ENCODE measurements at places on chromosomes 3 and 15. TPM values are rescaled to one million over a fixed set of nuclear protein-coding genes. Genes with fewer than 3 reads are reported as not detected.

DNA sequence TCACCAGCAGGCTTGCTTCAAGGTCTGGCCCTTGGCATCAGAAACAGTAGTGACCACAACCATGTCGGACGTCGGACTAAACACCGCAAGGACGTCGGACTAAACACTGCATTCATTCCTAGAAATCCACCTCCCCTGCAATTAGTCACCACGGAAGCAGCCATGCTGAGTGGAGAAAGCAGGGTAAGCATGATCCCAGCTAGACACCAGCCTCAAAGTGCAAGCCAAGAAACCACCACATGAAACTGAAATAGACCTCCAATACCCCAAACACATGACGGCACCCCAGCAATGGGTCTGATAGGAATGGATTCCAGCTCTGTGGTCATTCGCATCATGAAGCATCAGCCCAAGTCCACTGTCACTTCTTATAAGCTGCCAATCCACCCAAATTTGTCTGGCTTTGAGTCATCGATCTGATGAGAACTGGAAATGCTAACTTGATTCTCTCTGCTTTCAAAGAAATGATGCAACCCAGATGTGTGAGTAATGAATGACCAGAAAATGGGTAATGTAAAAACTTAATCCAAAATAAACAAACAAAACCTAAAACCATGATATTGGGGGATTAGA is 348.3 kb upstream of the TMCO5A start:
- DNase-seq: no peak

GRCh38 chr3:135622656-135623055 is 342.9 kb upstream of the PPP2R3A start:
- DNase-seq: no peak

DNA sequence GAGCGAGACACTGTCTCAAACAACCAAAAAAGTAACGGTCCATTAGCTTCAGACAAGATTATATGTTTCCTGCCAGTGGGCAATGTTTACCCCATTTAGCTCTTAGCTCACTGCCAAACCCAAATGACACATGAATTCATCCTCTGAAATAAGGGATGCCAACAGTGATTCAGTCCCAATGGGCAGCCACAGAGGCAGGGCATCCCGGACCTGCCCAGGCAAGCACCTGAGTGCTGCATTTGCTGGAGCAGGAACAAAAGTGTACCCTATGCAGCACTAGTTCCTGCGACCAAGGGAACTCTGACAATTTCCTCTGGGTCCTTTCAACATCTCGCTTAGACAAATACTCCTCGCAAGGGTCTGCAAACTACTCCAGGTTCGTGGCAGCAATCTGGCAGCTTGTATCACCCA is 8.0 kb downstream of the IP6K2 start:
- DNase-seq: no peak

The APOD gene
- 4.7 TPM for total RNA-seq

GRCh38 chr3:11379238-11379823 is 107.1 kb downstream of the ATG7 start:
- peak; percentile 41 for DNase-seq

The EFCAB12 gene
- 3.8 TPM for total RNA-seq

DNA sequence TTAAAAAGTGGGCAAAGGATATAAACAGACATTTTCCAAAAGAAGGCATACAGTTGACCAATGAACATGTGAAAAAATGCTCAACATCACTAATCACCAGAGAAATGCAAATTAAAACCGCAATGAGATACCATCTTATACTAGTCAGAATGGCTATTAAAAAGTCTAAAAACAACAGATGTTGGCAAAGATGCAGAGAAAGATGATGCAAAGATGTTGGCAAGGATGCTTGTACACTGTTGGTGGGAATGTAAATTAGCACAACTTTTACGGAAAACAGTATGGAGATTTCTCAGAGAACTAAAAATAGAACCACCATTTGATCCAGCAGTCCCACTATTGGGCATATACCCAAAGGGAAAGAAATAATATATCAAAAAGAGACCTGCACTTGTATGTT is 53.5 kb downstream of the TLNRD1 start:
- DNase-seq: no peak

- peak; percentile 83 for DNase-seq
These were observed 26.7 kb downstream of the LRRFIP2 start for GRCh38 chr3:37147666-37148065.

The LRRC31 gene
- 0.14 TPM for total RNA-seq

DNA sequence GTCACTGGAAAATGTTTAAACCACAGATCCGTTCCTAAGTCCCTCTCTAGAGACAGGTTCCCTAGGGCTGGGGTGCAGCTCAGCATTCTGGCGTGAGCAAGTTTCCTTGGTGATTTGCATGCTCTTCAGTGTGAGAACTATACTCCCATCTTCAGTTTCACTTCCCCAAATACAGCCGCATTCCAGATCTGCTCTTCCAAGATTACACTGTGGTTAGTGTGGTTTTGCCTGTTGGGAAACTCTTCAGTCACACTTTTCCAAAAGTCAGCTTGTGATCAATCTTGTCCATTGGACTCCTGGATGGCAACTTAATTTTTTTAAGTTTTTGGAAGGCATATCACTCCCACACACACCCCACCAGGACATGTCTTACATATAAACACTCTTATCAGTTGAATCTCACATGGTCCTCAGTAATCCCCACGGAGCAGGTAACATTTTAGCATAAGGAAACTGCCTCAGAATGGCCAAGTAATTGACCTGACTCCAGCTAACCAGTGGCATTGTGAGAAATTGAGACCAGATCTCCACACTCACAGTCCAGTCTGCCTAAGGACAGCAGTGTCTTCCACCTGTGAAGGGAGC is 33.5 kb upstream of the PTPN23 start:
- no peak for DNase-seq

- DNase-seq: no peak
These were observed 35.9 kb upstream of the TMEM115 start for GRCh38 chr3:50395070-50395860.

DNA sequence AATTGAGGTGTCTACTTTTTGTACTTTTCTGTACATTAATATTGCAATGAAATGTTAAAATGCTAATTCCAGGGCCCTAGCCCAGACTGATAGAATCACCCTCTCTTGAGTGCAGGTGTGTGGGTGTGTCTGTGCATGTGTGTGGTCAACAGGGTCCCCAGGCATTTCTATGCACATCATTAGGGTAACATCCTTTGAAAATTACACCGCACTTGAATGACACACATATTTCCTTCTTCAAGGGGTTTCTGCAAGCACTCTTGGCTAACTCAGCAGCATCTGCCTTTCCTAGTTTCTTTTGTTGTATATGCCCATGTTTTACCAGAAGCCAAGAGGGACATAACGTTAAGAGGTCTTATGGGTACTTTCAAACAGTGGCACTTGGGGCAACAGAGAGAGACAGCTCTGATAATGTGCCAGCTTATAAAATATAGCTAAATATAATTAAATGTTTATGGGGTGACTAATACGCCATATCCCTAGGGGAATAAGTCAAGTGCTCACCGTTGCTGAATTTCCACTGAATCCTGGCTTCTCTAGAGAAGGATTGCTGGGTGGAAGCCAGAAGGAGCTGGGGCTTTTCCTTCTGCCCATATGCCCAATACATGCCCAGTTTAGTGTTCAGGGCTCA is 54.5 kb upstream of the LRIG1 start:
- DNase-seq: no peak

- no peak for DNase-seq
These were observed 4.3 kb downstream of the SLC51A start for GRCh38 chr3:196220587-196220986.

GRCh38 chr3:43144761-43145490 is 39.0 kb upstream of the POMGNT2 start:
- DNase-seq: no peak

DNA sequence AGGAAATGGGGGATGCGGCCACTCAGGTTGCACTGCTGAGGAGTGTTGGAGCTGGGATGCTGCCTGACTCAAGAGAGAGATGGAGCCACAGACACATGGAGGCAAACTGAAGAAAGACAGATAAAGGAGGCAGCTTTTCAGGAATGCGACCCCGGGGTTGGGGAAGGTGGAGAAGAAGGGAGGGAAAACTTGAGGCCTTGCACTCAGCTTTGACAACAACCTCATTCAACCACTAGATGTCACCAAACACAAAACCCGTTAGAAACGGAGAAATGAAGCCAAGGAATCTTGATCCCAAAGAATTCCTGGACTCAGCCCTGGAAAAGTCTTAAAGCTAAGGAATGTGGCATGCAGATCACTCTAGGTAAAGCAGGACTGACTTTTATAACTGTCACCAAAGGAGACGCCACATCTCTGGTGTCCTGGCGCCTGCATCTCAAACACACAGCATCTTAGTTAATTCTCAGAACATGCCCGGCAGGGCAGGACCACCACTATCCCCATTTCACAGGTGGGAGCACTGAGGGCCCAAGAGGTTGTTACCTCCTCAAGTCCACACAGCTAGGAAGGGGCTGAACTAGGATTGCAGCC is 59.6 kb upstream of the LMCD1 start:
- peak; percentile 56 for DNase-seq

The ARHGAP31 gene
- total RNA-seq: 58.5 TPM

The HDGFL3 gene
- total RNA-seq: 41.0 TPM

The GNAT1 gene
- total RNA-seq: not detected

- no peak for DNase-seq
These were observed 80.9 kb downstream of the PDE8A start for GRCh38 chr15:85062560-85062959.

GRCh38 chr15:73391128-73391872 is 22.5 kb upstream of the HCN4 start:
- no peak for DNase-seq

The HGD gene
- total RNA-seq: 2.2 TPM

The ISL2 gene
- total RNA-seq: 0.86 TPM

GRCh38 chr3:185024406-185024805 is 128.5 kb downstream of the C3orf70 start:
- no peak for DNase-seq

GRCh38 chr15:23687143-23687470 is at the start of gene NDN:
TSS of gene NDN (minus strand) at chr15:23687305. CDS start at chr15:23687217, 88 bp downstream.
- peak; percentile 73 for DNase-seq

The SCN11A gene
- 0.60 TPM for total RNA-seq

GRCh38 chr15:70714015-70714414 is 49.3 kb downstream of the UACA start:
- DNase-seq: peak; percentile 85

GRCh38 chr15:71575474-71576045 is 234.8 kb upstream of the NR2E3 start:
- no peak for DNase-seq

GRCh38 chr15:65730549-65731172 is 61.4 kb downstream of the DENND4A start:
- DNase-seq: no peak

The DUOXA2 gene
- total RNA-seq: not detected

GRCh38 chr3:50269460-50269859 is 513 bp downstream of the SEMA3B start:
- no peak for DNase-seq

DNA sequence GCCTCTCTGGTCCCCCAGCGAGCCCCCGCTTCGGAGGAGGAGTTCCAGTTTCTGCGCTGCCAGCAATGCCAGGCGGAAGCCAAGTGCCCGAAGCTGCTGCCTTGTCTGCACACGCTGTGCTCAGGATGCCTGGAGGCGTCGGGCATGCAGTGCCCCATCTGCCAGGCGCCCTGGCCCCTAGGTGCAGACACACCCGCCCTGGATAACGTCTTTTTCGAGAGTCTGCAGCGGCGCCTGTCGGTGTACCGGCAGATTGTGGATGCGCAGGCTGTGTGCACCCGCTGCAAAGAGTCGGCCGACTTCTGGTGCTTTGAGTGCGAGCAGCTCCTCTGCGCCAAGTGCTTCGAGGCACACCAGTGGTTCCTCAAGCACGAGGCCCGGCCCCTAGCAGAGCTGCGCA is 3.5 kb downstream of the PML start:
- DNase-seq: no peak

- no peak for DNase-seq
These were observed 39.2 kb upstream of the CSPG4 start for GRCh38 chr15:75751891-75752290.

The DUOX1 gene
- 363 TPM for total RNA-seq

The SPINK8 gene
- total RNA-seq: not detected

The CSTA gene
- 6.5 TPM for total RNA-seq

The DIS3L gene
- 28.8 TPM for total RNA-seq

DNA sequence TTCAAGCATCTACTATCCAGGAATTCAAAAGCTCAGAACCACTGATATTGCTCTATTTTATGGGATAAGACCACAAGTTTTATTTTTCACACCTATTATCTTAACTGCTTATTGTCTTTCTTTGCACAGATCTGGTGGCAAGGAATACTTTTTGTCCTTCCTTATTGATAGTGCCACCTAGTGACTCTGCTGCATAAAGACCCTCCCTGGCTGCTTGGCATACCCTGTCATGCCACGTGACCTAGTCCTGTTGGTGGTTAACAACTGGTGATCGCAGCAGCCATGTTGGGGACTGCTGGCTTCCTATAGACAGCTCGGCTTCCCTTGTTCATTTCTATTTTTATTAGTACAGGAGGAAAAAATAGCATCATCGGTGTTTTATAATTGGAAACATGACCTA is 236.3 kb downstream of the MEX3B start:
- DNase-seq: peak; percentile 27

The CHST14 gene
- total RNA-seq: 13.6 TPM

DNA sequence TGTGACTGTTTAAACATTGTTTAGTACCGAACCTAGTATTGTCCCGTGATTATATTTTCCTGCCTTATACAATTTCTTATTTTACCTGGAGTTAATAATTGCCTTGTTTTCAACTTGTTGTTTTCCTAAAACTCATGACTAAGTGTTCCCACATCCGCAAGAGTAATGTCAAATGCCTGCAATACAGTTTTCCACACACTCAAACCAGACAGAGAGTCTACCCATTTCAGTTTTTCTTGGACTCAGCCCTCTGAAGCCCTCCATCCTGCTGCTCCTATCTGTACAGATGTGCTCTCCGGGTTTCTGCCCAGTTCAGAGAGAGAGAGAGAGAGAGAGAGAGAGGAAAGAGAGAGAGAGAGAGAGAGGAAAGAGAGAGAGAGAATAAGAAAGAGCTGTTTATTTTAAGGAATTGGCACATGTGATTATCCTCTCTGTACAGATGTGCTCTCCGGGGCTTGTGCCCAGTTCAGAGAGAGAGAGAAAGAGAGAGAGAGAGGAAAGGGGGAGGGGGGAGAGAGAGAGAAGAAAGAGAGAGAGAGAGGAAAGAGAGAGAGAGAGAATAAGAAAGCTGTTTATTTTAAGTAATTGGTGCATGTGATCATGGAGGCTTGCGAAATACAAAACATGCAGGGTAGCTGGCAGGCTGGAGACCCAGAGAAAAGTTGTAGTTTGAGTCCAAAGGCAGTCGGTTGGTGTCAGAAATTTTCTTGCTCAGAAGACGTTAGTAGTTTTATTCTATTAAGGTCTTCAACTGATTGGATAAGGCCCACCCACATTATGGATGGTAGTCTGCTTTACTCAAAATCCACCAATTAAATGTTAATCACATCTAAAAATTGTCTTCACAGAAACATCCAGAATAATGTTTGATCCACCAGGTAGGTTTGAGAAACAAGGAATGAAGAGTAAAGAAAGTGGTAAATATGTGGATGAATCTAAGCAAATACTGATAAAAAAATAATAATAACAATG is 104.1 kb upstream of the GOLGA8J start:
- DNase-seq: peak; percentile 72

GRCh38 chr3:171350364-171350763 is 109.8 kb downstream of the TNIK start:
- DNase-seq: no peak

The TM4SF4 gene
- total RNA-seq: 2.2 TPM

GRCh38 chr15:40063563-40064011 is 24.6 kb upstream of the SRP14 start:
- no peak for DNase-seq

Data from lung (tissue), 17 donors.